Stimulated activated CD4-positive, alpha-beta T cell treated with anti-CD3 and anti-CD28 coated beads, Interleukin-1b, Interleukin-23, amount 100 ng/mL, for 4 hours (primary cell): ENCODE measurements at places on chromosomes 5 and 9.

DNA sequence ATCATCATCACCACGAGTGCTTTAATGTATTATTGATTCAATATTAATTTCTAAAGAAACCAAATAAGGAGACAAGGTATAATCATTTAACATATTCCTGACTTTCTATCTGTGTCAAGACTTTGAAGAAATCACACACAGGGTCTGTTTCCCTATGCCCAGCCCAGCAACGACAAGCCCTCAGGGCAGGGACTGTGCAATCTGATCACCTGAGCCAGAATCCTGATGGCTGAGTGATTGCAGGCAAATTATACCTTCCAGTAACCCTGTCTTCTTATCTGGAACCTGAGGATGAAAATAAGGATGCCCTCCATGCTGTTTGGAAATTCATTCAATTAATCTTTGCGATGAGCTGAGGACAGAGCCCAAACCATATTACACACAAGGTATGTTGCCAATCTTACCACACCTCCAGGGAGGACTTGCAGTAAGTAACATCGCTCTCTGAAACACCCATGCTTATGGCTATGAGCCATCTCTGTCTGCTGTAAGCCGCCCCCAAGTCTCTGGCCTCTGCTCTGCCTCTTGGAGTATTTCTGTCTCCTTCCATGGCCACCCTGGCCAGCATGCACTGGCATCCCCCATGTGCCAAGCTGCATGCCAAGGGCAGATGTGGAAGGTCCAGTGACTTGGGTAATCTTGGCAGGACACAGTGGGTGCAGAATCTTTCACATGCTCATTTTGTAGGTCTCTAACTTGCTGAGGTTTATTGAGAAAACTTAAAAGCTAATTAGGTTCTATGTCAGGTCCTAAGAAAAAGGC lies 10.6 kb downstream of the TAS2R1 start:
- DNase-seq = no peak

- no peak for DNase-seq
These were observed 468.9 kb downstream of the ACTL7B start for GRCh38 chr9:108386859-108387384.

DNA sequence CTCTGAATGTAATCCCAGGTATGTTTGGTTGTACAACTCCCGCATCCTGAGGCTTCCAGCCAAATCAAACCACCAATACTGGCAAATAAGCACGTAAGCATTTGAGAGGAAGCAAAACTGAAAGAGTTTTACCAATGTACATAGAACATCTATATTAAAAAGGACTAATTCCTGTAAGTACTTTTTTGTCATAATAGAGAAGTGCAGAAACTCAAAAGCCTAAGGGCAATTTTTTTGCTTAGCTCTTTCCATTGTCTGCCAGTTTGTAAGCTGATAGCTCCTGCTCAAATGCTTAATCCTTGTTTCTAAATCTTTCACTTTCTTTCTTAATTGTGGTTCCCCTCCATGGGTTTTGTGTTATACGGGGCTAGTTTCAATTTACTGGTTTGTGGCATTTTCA lies 1151.8 kb downstream of the CDH12 start:
- no peak for DNase-seq

DNA sequence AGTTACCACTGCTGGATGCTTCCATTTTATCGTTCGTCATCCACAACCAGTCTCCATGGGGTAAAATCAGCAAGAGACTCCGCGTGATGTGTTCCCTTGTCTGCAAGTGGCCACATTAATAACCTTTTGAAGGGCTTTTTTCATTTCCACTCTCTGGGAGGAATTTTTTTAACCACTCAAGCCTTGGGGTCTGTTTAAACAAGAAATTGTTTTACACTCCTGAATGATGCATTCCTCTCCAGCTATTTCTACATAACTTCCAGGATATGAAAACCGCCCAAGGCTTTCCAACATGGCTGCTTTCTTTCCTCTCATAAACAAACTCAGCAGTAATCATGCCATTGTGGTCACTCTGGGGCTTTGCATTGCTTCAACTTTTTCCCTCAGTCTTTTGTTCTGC lies 217.2 kb upstream of the DAPK1 start:
- no peak for DNase-seq

DNA sequence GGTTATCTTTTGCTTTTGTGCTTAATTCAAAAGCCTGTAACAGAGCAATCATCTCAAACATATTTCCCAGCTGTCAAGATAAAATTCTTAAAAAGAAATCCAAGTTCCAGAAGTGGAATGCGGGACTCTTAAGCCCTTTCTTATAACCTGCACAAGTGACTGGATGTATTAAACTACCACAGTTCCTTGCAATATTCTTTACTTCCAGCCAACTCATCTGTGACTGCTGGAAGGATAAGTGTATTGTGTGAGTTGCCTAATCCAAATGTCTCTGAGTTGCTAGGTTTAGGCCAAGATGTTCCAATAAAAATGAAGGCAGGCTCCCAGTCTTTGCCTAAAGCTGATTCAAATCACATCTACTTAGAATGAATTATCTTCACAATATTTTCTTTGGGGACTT lies 159.2 kb upstream of the SLC24A2 start:
- DNase-seq = no peak

- no peak for DNase-seq
These were observed 115.8 kb upstream of the FBXL7 start for GRCh38 chr5:15384176-15384575.

- DNase-seq = no peak
These were observed 77.8 kb downstream of the BAAT start for GRCh38 chr9:101307051-101307450.

- DNase-seq = no peak
These were observed 28.1 kb upstream of the ZNF462 start for GRCh38 chr9:106834888-106835287.

DNA sequence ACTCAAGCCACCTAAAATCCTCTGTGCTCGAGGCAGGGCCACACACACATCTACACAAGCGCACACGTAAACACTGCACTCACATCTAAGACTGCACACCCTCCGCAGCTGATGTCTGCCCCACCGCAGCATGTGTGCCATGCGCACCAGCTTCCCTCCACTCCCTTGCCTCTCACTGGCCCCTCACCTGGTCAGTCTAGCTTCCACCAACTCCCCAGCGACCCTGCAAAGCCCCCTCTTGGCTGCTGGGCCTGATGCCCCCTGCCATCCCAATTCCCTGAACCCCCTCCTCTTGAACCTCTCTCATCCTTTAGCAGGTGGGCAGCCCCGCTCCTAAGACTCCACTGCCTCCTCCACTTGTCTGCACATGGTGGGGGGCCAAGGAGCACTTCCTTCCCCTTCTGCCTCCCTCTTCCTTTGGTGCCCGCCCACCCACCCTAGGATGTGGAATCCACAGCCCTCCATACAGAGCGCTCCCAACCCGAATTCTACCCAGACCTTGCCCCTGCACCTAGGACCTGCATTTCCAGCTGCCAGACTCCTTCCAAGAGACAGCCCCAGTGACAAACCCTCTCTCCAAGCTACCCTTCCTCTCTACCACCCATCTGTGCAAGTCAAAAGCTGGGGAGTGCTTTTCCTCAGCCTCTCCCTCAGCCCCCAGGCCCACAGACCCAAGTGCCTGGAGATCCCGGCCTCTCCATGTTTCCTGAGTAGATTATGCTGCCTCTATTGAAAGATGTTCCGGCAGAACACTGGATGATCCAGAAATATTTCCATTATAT lies 23.9 kb downstream of the ADAMTS2 start:
- DNase-seq = no peak
